ENCODE measurements at places on chromosomes 5 and 9.

- DNase-seq: no peak
These were observed 94.4 kb upstream of the IL6ST start for GRCh38 chr5:56088967-56089829.

DNA sequence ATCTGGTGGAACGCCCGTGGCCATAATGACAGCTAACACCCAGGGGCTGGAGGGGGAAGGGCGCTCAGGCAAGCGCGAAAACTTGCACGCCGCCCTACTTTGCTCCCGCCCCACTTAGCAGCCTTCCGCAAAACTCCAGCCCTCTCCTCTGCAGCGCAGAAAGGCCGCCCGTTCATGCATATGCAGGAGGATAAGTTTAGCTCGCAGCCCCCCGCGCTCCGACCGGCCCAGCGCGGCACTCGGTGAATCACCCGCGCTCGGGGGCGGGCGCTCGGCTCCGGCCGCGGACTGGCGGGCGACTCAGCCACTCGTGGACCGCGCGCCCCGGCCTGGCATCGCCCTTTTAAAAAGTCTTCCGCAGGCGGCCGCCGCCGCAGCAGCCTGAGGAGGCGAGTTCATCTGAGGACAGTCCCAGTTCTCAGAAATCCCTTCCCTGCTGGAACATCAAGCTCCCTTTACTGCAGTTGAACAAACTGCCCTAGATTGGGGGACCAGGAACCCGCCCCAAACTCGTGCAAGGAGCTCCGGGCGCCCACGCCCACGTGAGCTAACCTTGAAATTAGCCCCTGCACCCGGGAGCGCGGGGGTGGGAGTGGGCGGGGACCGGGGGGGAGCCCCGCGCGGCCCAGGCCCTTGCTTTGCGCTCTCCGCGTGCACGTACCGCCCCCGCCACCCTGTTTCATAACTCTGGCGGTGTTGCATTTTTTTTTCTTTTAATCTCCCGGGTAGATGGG is 4.5 kb upstream of the KLF9 start:
- DNase-seq: peak; percentile 78

DNA sequence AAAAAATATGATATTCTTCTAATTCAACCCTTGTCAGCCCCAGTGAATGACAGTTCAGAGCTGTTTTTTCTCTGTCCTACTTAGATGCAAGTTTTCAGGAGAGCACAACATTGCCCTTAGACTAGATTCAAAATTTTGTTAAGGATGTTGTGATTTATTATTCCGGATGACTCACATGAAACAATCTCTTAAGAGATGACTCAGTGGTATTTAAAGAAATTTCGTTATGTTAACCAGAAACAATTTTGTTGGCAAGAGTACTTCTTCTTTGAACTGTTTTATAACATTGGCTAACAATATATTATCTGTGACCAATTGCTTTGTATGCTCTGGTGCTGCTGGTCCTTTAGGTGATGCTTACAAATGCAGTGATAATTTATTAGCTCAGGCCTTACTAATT is 132.0 kb downstream of the IZUMO3 start:
- DNase-seq: no peak

- DNase-seq: no peak
These were observed 17.8 kb downstream of the ACTL7B start for GRCh38 chr9:108838017-108838416.

DNA sequence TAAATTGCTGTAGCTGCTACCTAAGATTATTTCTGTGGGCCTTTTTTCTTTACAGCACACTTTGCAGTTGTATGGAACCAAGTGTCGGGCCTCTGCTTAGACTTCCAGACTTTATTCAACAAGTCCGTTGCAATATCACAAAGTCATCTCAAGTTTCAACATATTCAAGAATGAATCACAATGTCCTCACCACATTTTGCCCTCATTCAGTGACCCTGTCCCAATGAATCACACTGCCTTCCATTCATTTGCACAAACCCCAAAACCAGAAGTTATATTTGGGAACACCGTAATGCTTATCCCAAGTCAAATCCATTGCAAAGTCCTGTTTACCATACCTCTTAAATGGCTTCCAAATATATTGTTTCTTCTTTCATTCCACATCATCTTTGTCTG is 439.6 kb downstream of the CSNK1G3 start:
- DNase-seq: no peak

DNA sequence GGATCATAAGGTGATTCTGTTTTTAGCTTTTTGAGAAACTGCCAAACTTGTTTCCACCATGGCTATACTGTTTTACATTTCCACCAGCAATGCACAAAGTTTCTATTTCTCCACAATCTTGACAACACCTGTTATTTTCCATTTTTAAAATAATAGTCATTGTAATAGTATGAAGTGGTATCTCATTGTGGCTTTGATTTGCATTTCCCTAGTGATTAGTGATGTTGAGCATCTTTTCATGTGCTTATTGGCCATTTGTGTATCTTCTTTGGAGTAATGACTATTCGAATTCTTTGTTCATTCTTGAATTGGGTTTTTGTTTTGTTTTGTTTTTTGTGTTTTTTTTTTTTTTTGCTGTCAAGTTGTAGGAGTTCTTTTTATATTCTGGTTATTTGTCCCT is 4.9 kb downstream of the GARNL3 start:
- no peak for DNase-seq

DNA sequence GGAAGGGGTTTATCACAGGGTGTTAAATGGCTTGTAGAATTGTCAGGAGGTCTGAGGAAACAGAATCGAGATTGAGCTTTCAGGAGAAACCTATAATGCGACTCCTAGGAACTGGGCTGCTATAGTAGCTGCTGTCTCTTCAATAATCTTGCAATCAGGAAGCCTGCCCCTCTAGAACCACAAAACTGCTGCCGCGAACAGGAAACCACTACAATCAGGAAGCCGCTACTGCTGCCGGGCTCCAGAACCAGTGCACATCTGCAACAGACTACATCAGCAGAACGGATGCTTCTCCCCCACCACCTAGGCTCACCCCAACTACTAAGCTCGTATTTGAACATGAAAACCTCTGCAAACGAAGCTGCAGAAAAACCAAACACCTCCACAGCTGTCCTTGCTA is 31.6 kb downstream of the TNFSF8 start:
- peak; percentile 65 for DNase-seq

DNA sequence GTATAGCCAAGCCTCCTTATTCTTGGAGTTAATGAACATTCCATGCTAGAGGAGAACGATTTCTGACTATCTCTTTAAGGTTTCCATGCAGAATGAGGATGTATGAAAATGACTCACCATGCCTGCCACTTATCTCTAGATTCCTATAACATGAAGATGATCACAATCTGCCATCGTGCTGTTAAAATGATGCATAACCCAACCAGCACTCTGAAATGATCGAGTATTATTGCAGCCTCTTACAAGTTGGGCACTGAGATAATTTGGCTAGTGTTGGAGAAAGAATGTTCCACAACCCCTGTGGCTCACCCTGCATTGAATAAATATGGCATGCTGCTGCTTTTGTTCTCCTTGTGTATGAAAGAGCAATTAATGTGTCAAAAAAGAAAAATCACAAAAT is 1143.6 kb upstream of the WWC1 start:
- no peak for DNase-seq

GRCh38 chr9:98410185-98410697 is 154.8 kb upstream of the TBC1D2 start:
- no peak for DNase-seq

GRCh38 chr9:76654051-76654461 is 110.2 kb upstream of the PCA3 start:
- DNase-seq: no peak

DNA sequence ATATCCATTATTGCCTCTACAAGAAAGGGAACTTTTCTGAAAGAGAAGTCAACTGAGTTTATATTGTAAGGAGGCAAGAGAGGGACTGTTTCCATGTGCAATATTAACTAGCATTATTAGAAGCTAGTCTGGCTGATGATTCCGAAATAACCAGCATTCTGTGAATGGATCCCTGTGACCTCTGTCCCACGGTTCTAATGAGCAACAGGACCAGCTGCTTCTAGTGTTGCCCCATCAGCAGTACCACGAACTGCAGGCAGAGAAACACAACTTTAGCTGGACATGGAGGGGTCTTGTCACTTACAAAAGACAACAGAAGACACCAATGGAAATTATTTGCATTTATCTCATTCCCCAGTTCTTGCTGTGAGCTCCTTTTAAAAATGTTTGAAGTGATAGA is 95.4 kb downstream of the MUSK start:
- no peak for DNase-seq

GRCh38 chr5:95733107-95733665 is 2.0 kb downstream of the RHOBTB3 start:
- DNase-seq: no peak

DNA sequence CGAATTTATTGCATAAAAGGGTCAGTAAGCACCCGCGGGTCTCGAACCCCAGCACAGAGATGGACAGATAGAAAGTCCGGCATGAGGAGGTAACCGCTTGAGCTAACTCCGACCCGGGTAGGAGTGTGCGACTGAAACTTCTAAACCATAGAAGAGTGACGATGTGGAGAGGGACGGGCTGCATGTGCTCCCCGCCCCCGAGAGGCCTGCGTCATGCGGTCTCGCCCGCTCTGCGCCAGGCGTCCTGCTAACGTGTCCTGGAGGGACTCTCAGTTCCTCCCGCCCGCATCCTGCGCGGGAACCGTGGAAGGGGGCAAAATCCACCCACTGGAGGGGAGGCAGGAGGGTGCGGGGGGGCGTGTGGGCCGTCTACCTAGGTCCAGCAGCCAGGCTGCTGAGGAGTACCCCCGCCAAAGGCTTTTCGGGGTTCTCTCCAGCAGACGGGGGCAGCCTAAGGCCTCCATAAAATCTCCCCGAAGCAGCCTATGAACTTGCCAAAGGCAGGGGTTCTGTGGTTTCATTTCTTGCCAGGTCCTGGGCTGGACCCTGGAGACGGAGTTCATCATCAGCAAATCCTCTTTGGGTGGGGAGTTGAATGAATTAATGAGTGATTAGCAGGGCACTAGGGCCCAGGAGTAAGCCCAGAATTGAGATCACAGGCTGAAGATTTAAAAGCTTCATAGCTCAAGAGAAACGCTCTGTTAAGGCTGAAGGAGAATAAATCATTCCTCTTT is 51.9 kb downstream of the TGFBI start:
- DNase-seq: peak; percentile 11

GRCh38 chr9:110900456-110900855 is 137.8 kb downstream of the LPAR1 start:
- no peak for DNase-seq

DNA sequence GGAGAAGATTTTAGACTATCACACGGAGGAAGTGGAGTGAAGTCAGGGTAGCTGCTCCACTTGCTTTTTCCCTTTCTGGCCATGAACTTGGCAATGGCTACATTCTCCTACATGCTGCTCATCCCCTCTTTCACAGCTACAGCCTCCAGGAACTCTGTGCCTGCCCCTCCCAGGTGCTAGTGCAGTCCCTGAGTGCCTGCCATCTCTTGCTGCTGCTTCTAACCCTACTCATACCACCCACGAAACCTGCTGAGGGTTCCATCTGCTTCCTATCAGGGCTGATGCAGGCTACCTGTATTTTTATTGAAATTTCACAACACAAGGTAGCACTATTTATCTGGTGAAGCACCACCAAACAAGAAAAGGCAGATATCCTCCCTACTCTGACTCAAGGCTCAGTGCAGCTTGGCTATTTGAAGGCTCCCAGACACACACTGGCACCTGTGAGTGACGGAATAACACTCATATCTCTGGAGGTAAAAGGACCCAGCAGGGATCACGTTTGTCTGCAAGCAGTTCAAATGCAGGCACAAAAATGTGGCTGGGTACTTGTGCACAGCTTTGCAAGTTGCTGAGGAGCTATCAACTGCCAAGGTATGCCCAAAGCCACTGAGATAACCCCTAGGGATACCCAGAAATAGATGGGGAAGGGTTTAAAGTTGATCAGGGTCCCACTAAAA is 51.6 kb downstream of the MARCHF11 start:
- no peak for DNase-seq

DNA sequence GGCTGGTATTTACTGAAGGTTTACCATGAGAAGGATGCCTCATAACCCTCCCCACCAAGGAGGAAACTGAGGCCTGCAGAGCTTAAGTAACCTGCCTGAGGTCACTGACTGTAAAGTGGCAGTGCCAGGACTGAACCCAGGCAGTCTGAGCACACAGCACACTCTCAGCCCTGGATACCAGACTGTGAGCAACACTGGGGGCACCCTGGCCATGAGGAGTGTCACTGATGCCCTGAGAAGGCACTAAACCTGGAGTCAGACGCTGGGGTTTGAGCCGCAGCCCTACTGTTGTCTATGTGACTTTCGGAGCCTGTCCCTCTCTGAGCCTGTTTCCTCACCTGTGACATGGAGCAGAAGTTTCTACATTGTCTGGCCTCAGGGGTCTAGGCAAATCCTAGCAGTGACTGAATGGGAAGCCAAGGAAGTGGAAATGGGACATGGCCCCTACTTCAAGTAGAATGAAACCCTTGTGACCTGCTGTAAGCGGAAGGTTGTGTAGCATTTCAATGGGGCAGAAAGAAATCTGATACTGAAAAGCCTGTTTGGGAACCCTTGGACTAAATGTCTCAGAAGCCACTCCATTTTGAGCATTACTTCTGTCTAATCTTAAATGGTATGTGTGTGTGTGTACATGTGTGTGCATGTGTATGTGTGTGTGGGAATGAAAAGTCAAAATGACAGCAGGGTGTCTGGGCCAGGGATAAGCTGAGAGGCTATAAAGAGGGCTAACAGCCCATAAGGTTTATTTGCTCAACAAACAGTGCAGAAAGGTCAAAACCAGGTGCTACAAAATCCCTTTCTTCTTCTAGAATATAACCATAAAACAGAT is 36.0 kb downstream of the B4GALT1 start:
- DNase-seq: no peak

DNA sequence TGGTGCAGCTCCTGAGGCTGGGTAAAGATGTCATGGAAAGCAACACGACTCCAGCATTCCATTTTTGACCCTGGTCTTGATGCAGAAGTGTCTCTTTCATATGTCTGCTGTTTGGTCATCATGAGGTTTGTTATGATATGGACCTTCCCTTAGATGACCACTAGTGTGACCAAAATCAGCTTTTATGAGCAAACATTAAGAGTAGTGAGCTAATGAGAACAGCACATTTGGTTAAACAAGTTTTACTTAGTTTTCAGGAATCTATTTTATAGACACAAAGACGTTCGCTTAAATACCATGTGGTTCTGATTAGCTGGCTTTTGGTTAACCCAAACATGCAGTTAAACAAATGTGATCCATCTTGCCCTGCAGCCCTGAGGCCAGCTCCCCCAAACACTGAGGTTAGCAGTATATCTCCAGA is 56.7 kb upstream of the ACTBL2 start:
- DNase-seq: no peak

GRCh38 chr5:147887026-147887627 is 8.6 kb downstream of the SCGB3A2 start:
- DNase-seq: no peak

GRCh38 chr9:31137176-31138160 is 1247.0 kb upstream of the ACO1 start:
- DNase-seq: no peak

GRCh38 chr5:171476701-171477100 is 57.3 kb downstream of the FGF18 start:
- DNase-seq: no peak
